ENCODE measurements at places on chromosomes 5 and 9.

GRCh38 chr5:108193021-108193795 lies 188.7 kb downstream of the FBXL17 start:
- no peak for DNase-seq

GRCh38 chr5:64516216-64516615 lies 10.4 kb downstream of the RGS7BP start:
- no peak for DNase-seq

GRCh38 chr5:179960204-179960831 lies 52.6 kb upstream of the TBC1D9B start:
- no peak for DNase-seq

- DNase-seq: no peak
Observed at GRCh38 chr5:108059334-108059733, 322.6 kb downstream of the FBXL17 start.

GRCh38 chr5:179763215-179763945 lies 30.4 kb upstream of the LTC4S start:
- DNase-seq: peak; percentile 82

GRCh38 chr5:56270568-56271392 lies 37.6 kb upstream of the ANKRD55 start:
- peak; percentile 94 for DNase-seq

- no peak for DNase-seq
Observed at GRCh38 chr5:113405530-113405929, 29.3 kb downstream of the TSSK1B start.

- DNase-seq: no peak
Observed at GRCh38 chr9:131121346-131121745, 4.0 kb upstream of the NUP214 start.

- no peak for DNase-seq
Observed at GRCh38 chr5:178391480-178391879, 158.9 kb upstream of the PHYKPL start.

DNA sequence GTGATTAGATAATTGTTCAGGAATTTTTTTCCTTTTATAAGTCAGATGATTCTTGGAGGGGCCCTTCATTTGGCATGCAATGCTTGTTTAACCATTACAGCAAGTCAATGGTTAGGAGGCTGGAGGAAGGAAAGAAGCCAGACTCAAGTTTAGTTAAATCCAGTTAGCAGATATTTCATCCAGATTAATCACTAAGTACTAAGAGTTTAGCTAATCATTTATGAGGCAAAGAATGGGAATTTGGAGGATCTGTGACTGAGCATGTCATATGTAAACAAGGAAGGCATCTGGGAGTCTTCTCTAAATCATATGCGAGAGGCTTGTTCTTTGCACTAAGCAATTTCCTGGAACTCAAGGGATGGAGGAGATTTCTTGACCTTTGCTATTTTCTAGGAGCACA lies 145.3 kb upstream of the SGCD start:
- DNase-seq: no peak

DNA sequence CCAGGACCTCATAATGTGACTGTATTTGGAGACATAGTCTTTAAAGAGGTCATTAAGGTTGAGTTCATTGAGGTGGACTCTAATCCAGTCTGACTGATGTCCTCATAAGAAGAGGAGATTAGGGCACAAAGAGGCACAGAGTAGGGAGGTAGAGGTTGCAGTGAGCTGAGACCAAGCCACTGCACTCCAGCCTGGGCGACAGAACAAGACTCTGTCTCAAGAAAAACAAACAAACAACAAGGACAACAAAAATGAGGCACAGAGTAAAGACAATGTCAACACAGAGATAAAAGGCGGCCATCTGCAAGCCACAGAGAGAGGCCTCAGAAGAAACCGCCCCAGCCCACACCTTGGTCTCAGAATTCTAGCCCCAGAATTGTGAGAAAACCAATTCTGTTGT lies 17.0 kb upstream of the TDRD7 start:
- DNase-seq: no peak

DNA sequence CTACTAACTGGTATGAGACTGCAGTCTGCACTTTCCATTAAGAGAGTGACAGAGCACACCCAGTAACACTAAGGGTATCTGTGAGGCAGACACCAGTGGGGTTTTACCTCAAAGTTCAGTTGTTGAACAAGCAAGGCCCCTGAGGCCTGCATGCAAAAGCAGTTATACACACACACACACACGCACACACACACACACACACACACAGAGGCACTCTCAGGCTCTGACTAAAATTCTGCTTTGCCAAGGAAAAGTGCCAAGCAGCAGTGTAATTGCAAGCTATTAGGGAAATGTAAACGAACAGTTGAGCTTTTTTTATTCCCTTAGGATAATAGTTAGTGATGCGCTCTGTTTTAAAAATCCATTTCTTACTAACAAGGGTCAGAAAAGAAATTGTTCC lies 377.1 kb downstream of the SPOCK1 start:
- DNase-seq: no peak

GRCh38 chr5:5615569-5615968 lies 193.1 kb downstream of the ICE1 start:
- DNase-seq: no peak

DNA sequence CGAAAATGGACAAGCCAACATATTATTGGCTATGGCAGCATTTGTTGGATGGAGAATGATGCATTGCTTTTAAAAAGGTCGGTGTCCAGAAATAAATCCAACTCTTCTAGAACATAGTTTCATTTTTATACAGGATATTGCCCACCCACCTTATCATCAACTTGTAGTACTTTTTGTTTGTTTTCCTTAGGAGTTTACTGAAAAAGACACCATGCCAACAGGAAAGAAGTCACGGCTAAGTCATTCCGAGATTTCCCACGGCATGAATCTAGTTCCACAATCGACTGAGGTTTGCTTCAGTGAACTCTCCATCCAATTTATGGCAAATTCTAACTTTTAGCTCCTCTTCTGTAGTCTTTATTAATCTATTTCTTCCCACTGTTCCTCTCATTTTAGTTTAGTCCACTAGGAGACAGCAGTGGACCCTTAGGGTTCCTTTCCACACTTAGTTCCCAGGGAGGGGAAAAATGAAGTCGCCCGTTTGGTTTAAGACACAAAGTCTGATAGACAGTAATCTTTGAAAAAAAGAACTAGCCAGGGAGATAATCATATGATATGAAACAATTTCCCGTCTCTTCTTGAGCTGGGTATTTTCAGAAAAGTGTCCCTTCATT lies 237.5 kb downstream of the AP3B1 start:
- DNase-seq: no peak

DNA sequence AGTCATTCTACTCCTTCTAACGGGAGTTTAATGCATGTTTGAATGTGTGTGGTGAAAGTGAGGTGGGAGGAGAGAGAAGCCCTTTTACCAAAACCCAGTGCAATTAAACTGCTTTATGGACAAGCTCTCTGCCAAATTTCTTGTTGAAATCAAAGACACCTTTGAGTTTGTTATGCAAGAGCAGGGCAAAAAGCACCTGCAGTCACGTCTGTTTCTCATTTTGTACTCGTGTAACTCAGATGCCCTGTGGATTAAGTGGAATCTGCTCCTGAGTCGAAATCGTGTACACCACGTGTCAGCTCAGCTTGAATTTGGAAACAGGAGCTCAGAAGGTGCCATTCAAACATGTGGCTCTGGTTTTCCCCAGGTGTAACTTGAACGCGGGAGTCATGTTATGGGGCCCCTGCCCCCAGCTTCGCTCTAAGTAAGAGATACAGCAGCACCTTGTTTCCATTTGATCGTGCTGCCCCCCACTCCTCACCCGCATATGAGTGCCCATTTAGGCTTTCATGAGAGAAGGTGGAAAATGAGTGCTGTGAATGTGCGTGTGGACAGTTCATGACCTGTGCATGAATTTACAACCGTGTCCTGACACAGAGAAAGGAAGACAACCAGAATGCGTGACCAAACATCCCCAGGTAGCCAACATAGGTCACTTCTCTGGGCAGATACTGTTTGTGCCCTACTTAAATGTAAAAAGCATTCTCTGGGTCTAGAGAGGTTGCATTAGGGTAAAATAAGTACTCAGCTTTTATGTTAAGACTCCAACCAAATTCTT lies 347.0 kb upstream of the SLC30A5 start:
- no peak for DNase-seq

GRCh38 chr9:89461265-89461664 lies 36.6 kb downstream of the SEMA4D start:
- no peak for DNase-seq

- no peak for DNase-seq
Observed at GRCh38 chr5:51395666-51396356, 12.6 kb downstream of the ISL1 start.

- peak; percentile 83 for DNase-seq
Observed at GRCh38 chr9:12702160-12702758, 9.1 kb downstream of the TYRP1 start.

- DNase-seq: peak; percentile 20
Observed at GRCh38 chr5:135323701-135324132, 75.3 kb downstream of the MACROH2A1 start.

DNA sequence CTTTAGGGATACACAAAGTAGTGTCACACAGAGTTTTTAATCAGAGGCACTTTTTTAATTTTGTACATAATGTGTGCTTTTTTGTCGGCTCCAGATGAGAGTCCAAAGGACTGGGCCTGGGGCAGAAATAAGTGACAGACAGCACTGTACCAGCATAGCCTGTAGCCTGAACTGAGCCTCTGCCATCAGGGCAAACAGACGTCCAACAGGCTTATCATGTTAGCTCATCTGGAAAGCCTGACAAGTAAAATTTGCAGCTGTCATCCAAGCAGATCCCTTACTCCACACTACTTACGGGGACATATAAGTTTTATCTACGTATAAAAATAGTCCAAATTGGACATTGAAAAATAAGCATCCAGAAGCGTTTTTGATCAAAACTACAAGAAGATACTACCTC lies 233.1 kb upstream of the GAS1 start:
- no peak for DNase-seq

GRCh38 chr9:10571699-10572098 lies 41.1 kb downstream of the PTPRD start:
- DNase-seq: peak; percentile 56

- DNase-seq: peak; percentile 85
Observed at GRCh38 chr5:140114341-140115185, 654 bp downstream of the PURA start.

DNA sequence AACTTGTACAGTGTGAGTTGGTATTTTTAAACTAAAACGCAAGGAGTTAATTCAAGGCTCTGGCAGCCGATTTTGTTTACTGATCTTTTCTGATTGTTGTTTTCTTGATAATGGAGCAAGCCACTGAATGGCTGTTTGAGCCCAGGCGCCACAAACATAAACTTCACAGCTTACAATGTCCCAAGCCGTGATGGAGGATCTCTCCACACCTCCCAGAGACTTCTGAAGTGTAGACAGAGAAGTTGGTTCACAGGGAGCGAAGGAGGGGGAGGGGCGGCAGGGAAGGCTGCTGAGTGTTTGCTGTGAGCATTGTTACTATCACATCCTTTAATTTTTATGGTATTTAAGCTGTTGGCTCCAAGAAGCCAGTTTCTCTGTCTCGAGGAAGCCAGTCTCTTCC lies 14.7 kb downstream of the ISL1 start:
- DNase-seq: peak; percentile 89

- no peak for DNase-seq
Observed at GRCh38 chr9:78970375-78970774, 601.4 kb upstream of the TLE4 start.

DNA sequence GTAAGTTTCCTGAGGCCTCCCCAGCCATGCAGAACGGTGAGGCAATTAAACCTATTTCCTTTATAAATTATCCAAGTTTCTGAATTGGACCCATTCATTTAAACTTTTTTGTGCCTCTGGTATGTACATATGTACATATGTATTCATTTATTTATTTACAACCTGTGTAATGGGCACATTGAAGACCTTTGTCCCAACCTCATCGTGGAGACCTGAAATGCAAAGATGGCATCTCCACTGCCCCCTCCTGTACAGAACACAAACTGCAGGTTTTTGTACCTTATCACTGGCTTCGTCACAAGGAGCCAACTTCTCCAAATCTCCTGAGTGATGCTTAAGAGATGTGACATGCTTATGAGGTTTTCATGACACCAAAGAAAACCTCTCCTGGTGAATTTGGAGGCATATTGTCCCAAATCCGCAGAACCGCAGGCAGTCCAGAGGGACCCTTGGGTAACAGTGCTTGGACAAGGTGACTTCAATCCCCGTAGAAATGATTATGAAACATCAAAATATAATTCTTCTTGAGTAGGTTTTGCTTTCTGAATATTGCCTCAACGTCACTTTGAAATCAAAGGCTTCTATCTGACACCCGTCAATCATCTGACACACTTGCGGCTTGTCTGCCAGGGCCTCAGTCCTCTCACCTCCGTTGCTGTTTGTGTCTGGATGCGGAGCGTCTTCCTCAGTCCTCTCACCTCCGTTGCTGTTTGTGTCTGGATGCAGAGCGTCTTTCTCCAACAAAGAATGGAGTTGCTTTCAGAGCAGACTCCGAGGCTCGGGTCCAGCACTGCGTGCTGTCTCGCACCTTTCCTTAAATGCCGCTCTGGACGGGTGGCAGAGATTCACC lies 135.0 kb upstream of the IRX4 start:
- peak; percentile 80 for DNase-seq
